ENCODE measurements at places on chromosomes 3 and 15.

DNA sequence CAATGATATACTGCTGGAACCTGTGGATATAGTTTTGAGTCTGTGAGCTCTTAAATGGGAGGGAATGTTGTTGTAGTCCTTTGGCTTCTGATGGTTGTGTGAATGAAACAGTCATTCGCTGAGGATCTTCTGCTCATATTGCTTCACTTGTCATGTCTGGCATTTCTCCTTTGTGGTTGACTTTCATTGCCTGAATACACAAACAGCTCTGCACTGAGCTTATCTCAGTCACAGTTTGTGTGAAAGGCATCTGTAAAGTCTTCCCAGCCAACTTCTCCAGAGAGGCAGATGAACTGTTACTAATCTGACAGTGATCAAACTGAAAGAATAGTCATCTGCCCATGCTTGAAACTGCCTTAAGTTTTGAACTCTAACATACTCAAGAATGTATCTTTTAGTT lies 59.8 kb downstream of the TMED3 start:
- no peak for DNase-seq

DNA sequence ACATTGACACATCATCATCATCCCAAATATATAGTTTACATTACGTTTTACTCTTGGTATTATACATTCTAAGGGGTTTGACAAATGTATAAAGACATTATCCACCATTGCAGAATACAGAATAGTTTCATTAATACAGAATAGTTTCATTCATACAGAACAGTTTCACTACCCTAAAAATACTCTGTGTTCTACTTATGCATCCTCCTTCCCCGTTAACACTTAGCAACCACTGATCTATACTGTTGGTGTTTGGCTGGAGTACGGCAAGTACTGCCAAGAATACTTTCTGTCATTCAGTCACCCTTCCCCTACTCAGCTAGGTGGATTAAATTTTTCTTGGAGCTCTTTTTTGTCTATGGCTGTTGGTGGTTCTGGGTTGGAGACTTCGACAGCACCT lies 33.4 kb downstream of the LEKR1 start:
- DNase-seq: no peak

- no peak for DNase-seq
Measured at GRCh38 chr3:43418601-43419272, 132.4 kb downstream of the SNRK start.

DNA sequence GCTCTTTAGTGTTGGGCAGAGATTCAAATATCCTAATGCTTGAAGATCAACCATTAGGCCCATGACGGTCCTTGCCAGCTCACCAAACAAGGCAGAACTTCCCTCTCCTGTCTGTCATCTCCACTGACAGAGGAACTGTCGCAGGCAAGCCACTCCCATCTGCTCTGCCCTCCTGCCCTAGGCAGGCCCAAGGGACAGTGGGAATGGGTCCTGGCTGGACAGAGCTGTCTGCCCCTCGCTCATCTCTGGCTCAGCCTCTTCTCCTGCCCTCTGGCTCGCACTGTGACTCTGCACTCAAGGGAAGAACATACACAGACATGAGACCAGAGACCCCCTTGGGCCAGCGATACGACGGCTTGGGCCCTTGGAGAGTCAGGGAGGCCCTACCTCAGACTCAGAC lies 7.6 kb upstream of the MUSTN1 start:
- no peak for DNase-seq

DNA sequence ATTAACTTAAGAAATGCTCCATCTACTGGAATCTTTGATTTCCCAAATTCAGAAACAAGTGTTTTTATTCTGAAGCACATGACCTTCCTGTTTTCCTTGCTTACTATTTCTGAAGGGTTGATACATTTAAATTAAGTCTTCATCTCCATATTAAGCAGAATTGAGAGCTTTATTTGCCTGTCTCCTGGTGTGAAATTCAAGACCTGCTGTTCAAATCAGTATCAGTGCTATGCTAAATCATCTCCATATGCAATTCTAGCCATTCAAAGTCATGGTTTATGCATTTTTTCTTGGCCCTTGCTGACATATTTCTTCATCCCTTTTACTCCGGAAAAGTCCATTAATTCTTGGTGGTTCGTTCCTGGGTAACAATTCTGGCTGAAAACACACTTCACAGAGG lies 195.4 kb downstream of the ATP8B4 start:
- DNase-seq: no peak
